ENCODE measurements at places on chromosomes 5 and 9.

DNA sequence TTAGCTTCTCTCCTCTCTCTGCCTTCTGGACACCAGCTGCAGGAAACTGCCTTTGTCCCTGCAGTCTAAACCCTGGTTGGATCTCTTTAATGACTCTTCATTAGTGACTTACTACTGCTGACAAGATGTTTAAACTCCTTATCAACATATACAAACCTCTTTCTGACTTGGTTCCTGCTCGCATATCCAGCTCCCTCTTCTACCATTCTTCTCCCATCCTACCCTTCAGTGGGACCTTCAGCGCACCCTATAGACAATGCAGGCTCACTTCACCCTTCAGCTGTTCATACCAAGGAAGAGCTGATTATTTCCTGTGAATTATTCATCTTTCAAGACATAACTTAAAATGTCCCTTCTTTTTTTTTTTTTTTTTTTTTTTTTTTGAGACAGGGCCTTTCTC, 436.5 kb downstream of the KIAA0825 start:
- DNase-seq = no peak

DNA sequence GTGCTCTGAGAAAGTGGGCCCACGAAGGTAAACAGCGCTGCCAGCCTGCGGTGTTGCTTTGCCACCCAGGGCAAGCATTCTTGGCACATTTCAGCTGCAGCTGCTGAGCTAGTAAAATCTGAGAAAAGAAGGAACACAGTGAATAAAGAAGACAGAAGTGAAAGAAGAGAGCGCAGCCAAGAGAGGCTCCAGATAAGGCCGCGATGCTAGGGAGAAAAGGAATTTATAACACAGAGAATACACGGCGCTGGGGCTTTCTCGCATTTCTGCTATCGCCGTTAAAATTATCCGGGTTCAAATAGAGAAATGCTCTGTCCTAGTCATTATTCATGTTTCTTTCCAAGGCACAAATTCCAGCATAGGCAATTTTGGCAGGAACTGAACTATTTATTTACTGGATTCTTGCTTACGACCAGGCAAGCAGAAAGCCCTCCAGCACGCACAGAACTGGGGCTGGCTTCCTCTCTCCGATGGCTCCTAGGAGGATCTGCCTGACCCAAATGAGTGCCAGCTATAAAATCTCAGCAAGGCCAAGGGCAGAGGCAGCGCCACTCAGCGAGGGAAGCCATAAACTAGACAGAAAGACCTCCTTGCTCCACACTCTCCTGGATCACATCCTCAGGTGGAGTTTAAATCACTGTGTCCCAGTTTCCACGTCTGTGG, 111.2 kb downstream of the ATPSCKMT start:
- no peak for DNase-seq

- no peak for DNase-seq
Observed at GRCh38 chr9:4986783-4987182, 1.7 kb downstream of the JAK2 start.

DNA sequence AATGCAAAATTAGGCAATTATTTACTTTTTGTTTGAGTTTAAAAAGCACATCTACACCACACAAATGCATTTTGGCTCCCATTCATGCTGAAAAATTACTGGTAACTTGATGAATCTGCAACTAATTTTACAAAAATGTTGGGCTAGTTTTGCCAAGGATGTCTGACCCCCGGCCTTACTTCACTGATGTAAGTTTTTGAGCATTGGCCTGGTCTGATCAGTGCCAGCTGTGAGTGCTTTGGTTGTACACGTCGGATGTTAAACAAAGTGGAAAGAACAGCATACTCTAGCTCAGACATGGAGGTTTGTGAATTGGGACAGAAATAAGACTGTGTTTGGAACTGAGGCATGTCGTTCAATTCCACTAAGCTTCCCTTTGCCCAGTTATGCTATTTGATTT, 1044.2 kb downstream of the TLE4 start:
- DNase-seq = no peak

GRCh38 chr5:34570143-34570542, 86.0 kb upstream of the RAI14 start:
- no peak for DNase-seq

GRCh38 chr5:32038523-32038922, 135.6 kb downstream of the GOLPH3 start:
- no peak for DNase-seq

- no peak for DNase-seq
Observed at GRCh38 chr9:98970532-98971041, 26.9 kb downstream of the COL15A1 start.

GRCh38 chr9:134179595-134179917, 15.2 kb upstream of the RNU6ATAC start:
- DNase-seq = no peak

DNA sequence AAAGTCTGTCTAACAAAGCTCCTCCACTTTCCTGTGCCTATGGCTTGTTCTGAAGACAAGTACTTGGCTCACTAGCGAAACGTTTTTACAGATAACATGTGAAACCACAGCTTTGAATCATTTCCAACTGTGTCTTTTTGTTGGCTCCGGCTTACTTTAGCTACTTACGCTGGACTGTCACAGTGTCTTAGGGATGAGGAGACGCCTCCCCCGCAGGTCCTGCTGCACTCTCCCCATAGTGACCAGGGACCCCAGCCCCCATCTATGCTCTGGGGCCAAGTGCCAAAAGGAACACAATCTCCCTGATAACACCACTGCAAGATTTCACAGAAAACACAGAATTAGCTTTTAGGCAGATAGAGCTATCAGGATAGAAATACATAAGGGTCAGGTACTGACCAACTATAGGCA, 219.1 kb downstream of the ADAMTS6 start:
- DNase-seq = no peak

- DNase-seq = no peak
Observed at GRCh38 chr5:145158730-145159129, 676.4 kb downstream of the PRELID2 start.

DNA sequence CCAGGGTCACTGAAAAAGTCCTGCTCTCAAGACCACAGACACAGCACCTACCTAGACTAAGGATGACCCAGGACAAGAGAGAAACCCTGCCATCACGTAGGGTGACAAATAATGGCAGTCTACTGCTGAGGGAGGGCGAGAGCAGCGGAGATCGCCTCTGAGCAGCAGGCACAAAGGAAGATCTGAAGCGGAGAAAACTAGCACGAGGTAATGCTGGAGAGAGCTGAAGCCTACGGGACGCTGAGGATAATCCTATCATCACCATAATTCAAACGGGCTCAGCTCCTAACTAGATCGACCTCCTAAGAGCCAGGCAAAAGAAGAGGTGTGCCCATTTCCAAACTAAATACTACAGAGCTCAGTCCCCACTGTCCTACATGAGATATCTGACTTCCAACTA, 41.3 kb downstream of the FBXO10 start:
- DNase-seq = no peak

GRCh38 chr5:128920345-128921215, 44.7 kb upstream of the SLC27A6 start:
- no peak for DNase-seq

DNA sequence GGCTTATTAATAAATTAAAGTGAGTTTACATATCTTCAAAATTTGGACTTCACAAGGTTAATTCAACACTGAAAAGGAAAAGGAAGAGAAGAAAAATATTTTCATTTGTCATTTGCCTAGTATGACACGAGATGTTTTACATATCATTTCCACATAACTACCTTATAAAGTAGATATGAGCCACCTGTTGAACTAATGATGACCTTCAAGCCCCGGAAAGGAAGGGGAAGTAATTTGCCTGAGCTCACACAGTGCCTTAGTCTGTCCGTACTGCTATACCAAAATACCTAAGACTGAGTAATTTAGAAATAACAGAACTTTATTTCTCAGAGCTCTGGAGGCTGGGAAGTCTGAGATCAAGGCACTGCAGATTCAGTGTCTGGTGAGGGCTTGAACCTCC, 17.9 kb downstream of the CMYA5 start:
- no peak for DNase-seq

- DNase-seq = no peak
Observed at GRCh38 chr9:107025260-107026035, 162.5 kb downstream of the ZNF462 start.

DNA sequence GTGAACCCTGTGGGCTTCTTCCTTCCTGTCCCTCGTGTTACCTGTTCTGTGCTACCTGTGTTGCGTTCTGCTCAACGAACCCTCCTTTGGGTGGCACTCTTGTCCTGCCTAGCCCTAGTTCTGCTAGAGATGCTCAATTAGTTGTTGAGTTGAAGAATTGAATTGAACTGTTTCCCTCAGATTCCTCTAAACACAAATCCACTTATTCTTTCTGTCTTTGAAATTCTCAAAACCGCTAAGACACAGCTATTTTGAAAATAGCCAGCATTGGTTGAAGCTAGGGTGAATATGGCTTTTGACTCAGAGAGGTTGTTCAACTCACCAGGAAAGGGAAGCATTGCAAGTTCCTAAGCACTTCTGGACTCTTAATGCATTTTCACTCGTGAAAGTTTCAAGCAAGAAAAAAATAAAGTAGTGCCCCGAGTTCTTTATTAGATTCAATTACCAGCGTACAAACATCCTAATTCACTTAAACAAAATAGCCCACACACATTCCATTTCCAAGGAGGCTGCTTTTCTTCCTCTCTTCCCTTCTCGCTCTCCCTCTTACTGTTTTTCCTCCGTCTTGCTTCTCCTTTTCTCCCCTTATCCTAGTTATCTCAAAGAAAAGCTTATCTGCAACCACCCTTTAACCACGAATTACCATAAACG, 642 bp upstream of the ITGA1 start:
- DNase-seq = no peak
